ENCODE measurements at places on chromosomes 5 and 9.

DNA sequence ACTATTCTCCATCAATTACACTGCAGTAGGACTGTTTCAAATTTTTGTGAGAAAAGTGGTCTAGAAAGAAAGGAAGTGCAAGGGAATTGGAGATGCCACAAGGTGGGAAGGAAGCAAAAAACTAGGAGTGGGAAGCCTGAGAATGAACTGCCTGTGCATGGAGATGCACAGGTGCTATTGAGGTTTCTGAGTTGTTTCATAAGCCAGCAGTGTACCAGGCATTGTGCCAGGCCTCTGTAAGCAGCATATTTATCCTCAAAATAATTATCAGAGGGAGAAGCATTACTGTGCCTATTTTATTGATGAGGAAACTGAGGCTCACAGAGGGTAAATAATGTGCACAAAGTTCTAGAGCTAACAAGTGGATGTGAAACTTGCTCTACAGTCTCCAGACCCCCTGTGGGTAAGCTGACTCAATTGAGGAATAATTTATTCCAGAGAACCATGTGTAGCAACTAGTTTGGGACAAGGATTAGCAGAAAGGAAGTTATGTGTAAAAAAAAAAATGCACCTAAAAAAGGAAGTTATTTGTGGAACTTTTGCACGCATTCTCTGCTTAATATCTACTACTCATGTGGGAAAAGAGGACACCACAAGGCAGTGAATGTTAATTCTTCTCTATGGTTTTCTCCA lies 96.7 kb downstream of the SNCAIP start:
- DNase-seq = no peak

DNA sequence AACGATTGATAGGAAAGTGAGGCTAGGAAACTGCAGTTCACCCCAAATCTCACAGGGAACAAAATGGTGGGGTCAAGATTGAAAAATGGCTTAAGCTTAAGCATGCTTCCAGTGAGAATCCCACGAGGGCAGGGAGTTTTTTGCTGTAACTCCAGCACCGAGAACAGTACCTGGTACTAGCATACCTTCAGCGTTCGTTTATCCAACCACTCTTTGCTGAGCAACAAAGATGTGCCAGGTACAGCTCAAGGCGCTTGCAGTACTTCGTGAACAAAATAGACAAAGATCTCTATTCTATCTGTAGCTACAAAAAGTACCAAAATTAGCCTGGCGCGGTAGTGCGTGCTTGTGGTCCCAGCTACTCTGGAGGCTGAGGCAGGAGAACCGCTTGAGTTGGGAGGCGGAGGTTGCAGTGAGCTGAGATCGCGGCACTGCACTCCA lies 778 bp upstream of the PPP6C start:
- DNase-seq = no peak

DNA sequence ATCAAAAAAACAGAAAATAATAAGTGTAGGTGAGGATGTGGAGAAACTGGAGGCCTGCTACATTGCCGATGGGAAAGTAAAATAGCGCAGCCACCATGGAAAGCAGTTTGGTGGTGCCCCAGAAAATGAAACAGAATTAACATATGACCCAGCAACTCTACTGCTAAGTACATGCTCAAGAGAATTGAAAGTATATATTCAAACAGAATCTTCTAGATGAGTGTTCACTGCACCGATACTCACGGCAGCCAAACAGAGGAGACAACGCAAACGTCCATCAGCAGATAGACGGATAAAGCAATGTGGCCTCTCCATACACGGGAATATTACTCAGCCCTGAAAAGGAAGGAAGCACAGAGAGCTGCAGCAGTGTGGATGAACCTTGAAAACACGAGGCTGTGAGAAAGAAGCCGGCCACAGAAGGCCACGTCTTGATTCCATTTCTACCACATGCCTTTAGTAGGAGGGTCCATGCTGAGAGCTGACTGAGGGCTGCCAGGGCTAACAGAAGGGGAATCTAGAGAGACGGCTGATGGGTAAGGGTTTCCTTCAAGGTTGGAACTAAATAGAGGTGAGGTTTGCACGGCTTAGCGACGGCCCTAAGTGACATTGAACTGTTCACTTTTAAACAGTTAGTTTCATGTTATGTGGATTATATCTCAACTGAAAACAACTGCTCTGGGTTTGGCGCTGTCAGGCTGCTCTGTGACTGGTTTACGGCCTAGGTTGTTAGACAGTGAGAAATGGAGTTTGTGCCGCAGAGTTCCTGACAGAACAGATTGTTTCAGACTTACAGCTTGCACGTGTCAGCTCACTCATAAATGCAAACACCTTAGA lies 29.8 kb downstream of the AHRR start:
- no peak for DNase-seq

- no peak for DNase-seq
Measured at GRCh38 chr5:131423056-131423455, 159.2 kb downstream of the CDC42SE2 start.

GRCh38 chr5:100542086-100542485 lies 6.9 kb downstream of the FAM174A start:
- DNase-seq = no peak

DNA sequence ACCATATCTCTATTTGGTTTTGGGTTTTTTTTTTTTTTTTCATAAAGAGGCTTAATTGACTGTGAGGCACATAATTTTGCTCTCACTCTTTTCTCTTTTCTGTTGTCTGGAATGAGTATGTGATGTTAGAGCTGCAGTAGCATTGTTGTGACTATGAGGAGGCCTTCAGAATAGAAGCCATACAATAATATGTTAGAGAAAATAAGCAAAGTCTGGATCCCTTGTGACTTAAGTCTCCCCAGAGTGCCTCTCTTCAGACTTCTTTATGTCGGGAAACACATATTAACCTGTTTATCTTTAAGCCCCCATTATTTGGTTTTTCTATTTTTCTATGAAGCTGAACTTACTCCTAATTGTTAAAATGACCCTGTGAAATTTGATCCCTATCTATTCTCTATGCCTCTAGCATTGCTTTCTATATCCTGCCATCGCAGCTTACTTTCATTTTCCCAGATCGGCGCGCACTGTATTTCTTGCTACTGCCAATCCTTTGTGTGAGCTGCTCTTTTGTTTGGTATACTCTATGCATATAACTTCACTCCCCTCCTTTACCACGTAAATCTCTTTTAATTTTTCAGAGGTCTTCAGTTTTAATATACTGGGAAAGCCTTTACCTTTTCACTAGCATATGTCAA lies 372.5 kb upstream of the KCNN2 start:
- DNase-seq = no peak

All from stimulated activated CD4-positive, alpha-beta T cell treated with anti-CD3 and anti-CD28 coated beads, TNF-alpha, amount 100 ng/mL, for 1 hour (primary cell).